ENCODE measurements at places on chromosomes 2 and 18. TPM values are rescaled to one million over a fixed set of nuclear protein-coding genes. Genes with fewer than 3 reads are reported as not detected.

The SERPINB13 gene
- polyA plus RNA-seq: 12.3 TPM

GRCh38 chr2:236691799-236692167, 122.2 kb downstream of the ACKR3 start:
- DNase-seq: no peak

DNA sequence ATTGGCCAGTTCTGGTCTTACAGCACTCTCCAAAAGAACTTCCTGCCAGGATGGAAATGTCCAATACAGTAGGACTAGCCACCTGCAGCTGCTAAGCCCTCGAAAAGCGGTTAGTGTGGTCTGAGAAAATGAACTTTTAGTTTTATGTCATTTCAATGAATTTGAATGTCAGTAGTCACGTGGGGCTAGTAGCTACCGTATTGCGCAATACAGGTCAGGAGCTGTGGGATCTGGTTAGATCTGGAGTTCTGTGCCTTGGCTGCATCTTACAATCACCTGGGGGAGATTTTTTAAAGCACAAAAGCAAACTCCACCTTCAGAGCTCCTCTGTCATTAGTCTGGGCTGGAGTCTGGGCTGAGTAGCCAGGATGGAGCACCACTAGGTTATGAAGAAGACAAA, 35.9 kb downstream of the C1QL2 start:
- no peak for DNase-seq

DNA sequence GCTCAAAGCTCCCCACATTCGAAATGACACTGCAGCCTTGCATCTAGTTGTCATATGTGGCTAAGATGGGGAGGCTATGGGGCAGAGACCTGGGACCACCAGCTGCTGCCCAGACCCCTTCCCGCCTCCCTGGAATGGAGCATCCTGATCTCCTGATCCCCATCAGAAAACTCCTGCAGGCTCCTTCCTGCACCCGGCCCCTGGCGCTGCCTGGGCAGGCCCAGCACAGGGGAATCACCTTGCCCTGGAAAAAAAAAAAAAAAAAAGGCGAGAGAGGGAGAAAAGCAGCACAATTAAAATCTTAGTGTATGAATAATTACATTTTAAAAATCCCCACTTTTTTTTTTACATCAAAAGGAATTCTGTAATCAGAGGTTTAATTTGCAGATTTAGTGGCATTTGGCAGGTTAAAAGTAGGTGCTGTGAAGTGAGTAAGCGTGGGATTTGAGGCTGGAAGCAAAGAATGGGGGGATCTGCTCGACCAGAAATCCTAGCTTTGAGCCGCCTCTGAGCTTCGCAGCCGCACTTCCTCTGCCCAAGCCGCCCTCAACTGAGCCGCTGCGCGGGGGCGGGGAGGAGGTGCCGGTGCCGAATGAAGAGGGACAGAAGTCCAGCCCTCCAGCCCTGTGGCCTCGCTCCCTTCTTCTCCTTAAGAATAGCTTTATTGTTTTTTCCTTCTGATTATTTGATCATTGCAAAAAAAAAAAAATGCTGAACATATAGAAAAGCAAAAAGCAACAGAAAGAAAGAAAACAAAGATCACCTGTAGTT, 30.0 kb downstream of the THNSL2 start:
- DNase-seq: peak; percentile 8

DNA sequence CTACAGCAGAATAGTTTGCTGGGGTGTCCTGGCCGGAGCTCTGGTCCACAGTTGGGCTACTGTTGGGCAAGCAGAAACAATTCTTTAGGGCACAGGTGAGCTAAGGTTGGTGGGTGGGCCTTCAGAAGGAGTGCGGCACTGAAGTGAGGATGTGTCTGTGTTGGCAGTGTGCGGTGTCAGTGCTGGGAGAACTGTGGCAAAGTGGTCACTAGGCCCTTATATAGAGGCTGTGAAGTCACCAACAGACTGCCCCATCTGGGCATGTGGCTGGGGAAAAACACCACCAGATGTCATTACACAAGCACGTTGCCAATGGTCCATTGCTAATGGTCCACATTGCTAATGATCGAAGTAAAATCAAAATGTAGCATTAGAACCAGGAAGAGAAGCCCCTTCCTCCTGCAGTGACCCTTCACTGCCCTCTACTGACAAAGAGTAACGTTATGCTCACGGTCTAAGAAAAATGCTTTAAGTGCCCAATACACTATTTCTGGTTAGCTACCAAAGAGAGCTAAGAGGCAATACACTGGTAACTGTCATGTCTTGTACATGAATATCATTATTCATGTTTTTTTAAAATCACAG, 21.3 kb downstream of the SCN1A start:
- DNase-seq: peak; percentile 5

DNA sequence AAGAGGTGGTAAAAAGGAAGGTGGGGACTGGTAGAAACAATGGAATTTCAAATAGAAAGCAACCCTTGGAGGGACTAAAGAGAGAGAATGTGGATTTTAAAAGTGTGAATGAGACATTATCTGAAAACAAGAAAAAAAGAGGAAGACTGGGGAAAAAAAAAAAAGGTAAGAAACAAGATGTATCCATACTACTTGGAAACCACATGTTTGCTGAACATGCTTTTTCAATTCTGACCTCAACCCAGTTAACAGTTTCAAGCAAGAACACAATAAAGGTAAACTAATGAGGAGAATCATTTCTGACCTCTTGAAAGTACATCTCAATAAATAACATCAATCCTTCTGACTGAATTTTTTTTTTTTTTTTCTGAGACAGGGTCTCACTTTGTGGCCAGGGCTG, 2.6 kb downstream of the FARSB start:
- DNase-seq: no peak

DNA sequence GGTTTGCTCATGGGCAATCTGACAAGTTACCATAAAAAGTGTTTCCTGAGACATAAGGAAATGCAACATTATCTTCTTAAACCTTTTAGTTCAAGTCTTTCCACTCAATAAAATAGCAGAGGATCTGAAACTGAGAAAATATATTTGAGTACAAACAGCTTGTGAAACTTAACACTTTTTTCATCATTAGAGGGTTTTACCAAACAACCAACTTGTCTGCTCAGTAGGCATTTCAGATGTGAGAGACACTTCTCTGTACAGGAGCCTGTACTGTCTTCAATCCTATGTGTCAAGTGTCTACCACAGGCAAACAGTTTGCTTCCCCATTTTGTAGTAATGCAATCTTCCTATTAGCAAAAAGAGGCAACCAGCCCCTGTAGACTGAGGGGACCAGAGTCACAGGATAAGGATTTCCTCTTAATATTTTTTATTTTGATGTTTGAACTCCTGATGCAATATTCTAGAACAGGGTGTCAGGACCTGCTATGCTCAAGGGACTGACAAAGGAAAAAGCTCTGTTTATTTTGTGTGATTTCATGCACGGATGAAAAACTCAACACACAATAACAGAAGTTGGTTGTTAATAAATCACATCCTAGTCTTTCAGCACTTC, 159.1 kb upstream of the LHCGR start:
- no peak for DNase-seq

DNA sequence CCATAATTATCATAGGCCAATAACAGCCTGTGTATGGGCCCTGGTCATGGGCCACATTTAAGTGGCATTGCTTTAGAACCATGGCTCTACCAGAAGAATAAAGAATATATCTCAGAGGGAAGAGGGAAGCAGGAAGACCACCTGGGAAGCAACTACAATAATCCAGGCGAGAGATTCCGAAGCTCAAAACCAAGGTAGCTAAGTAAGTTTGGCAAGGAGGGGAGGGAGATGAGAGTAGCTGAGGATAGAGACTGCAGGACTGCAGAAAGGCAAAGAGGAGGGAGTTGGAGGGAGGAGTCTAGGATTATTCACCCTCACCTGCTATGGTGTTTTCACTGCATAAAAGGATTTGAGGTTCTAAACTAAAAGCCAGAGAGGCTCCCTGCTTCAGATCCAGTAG, 293.5 kb downstream of the SETBP1 start:
- no peak for DNase-seq

The MLPH gene
- polyA plus RNA-seq: 3.0 TPM

The SERPINB12 gene
- polyA plus RNA-seq: 0.77 TPM

DNA sequence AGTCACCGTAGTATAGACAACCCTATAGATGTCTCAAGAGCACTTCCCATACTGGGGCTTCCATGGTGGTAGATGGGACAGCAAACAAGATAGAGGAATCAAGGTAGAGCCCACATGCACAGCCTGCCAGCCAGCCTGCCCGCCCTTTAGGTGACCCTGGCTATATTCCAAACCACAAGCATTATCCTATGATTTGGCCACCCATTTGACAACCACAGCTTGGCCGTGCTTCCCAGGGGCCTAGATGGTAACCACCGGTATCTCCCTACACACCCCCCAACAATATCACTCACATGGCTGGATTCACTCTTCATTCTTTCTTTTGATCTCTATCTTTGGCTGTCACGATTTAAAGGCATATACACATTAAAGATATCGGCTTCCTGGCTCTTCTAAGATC, 85.3 kb downstream of the CDK15 start:
- no peak for DNase-seq

GRCh38 chr2:187297801-187298200, 150.3 kb downstream of the CALCRL start:
- no peak for DNase-seq

- DNase-seq: no peak
Observed at GRCh38 chr18:48896875-48897511, 53.8 kb downstream of the SMAD7 start.

The LYG2 gene
- not detected for polyA plus RNA-seq
